ENCODE measurements at places on chromosomes 1 and 21.
A peak's percentile ranks its signal among the peaks of the same experiment; 100 is the strongest.

- DNase-seq: no peak
Observed at GRCh38 chr1:54806931-54807611, 5.9 kb upstream of the TTC22 start.

DNA sequence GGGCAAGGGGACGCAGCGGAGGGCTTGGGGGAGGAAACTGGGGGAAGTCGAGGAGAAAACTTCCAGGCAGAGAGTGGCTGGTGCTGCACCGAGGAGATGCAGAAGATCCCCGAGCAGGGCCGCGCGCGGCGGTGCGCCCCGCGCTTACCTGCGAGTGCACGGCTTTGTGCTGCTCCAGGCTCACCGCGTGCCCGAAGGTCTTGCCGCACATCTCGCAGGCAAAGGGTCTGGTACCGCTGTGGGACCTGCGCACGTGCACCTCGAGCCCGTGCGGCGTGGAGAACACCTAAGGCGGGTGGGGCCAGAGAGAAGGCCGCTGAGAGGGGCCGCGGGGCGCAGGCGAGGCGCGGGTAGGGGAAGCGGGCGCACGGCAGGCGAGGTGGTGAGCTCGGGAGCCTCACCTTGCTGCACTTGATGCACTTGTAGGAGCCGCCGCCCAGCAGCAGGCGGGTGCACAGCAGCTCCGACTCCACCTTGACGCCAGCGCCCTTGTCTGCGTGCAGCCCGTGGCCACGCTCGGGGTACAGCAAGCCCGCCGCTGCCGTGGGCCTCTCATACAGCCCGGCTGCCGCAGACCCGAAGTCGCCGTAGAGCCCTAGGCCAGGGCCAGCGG, 6.4 kb downstream of the GFI1 start:
- DNase-seq: no peak

GRCh38 chr1:233327651-233328141, at the start of gene MAP3K21:
Gene MAP3K21, plus strand, starts transcription at chr1:233327724. Its CDS starts 305 bp downstream, at chr1:233328029.
- DNase-seq: no peak

DNA sequence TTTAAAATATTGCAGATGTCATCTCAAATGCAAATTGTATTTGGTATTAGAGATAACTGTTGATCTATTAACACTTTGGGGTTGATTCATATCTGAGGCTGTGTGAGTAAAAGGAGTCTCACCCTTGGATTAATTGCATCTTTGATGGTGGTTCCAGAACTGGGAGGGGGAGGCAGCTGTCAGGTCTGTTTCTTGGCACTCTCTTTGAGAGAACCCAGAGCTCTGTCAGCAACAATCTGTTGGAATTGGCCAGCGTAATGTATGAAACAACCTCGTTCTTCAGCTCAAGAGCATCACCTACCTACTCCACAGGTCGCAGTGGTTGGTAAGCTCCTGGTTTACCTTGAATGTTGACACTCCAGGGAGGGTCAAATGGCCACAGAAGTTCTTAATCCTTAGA, 424.1 kb downstream of the CAMTA1 start:
- no peak for DNase-seq

DNA sequence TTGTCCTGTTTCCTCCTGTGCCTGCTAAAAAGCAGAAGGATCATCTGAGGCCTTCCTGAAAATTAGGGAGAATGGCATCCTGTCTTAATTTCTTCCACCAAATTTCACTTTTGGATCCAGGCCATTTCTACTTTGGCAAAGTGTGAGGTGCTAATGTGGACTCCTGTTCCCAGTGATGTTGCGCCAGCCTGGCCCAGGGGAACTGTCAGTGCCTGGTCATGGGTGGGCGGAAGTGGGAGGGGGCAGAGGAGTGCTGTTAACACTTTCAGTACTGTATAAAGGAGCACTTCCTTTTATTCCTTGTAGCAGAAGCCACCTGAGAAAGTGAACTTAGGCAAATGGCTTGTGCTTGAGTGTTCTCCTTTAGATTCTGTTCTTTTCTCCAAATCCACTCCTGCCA, 19.9 kb downstream of the ELAPOR1 start:
- peak; percentile 67 for DNase-seq

DNA sequence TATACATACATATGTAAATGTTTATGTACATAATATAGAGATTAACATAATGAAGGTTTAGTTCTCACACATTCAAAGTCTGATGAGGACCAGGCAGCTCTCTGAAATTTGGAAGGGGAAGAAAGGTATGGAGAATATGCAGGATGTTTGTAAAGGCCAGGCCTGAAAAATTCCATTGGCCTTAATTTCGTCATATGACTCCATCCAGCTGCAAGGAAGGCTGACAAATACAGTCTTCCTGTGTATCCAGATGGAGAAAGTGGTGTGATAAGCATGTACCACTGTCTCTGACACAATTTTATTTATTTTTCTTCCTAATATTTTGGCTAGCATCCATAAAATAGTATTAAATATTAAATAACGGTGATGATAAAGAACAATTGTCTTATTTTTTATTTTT, 6.3 kb upstream of the SGIP1 start:
- DNase-seq: no peak

DNA sequence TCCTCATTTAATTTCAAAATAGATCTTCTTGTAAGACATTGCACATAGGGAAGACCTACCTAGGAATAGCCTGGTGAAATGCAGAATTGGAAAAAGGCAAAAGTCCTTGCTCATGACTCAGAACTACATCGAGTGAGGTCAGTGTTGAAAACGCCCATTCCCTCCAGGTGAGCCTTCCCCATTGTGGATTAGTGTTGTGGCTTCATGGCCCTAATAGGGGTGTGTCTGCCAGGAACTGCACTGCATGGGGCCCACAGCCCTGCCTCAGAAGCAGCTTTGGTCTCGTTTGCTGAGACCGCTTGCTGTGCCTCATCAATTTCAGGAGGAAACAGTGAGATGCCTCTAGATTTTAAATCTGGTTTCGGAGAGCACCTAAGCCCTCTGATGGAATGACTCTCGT, 17.0 kb downstream of the TFF3 start:
- DNase-seq: no peak

DNA sequence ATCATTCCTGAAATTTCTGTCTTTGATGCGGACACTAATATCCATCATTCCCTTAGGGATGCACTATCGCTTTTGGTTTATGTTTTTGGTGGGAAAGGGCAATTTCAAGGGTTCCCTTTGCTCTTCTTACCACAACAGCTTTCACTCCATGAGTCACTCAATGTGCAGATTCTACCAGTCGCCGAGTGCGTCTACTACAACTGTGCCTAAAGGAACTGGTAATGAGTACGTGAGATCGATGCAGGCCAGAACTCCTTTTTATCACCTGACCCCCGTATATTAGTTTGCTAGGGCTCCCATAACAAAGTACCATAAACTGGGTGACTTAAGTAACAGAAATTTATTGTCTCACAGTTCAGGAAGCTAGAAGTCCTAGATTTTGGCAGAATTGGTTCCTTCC, 27.5 kb upstream of the TMEM54 start:
- no peak for DNase-seq

DNA sequence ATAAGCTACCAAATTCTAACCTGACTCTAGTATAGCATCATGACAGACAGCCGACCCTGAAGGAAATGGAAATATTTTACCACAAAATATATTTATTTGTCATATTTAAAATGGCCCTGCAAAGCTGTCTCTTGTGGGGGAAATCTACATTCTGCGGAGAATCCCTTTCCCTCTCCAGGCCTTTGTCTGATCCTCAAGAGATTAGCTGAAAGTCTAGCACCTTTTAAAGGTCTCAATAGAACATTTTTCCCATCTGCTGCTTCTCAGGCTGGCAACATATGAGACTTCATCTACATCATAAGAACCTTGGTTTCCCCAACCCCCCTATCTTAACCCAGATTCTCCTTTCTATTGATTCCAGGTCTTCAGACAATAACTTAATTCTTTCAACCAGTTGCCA, 1.7 kb upstream of the OR11L1 start:
- DNase-seq: no peak

GRCh38 chr1:36913016-36913415, 121.3 kb downstream of the GRIK3 start:
- DNase-seq: no peak

DNA sequence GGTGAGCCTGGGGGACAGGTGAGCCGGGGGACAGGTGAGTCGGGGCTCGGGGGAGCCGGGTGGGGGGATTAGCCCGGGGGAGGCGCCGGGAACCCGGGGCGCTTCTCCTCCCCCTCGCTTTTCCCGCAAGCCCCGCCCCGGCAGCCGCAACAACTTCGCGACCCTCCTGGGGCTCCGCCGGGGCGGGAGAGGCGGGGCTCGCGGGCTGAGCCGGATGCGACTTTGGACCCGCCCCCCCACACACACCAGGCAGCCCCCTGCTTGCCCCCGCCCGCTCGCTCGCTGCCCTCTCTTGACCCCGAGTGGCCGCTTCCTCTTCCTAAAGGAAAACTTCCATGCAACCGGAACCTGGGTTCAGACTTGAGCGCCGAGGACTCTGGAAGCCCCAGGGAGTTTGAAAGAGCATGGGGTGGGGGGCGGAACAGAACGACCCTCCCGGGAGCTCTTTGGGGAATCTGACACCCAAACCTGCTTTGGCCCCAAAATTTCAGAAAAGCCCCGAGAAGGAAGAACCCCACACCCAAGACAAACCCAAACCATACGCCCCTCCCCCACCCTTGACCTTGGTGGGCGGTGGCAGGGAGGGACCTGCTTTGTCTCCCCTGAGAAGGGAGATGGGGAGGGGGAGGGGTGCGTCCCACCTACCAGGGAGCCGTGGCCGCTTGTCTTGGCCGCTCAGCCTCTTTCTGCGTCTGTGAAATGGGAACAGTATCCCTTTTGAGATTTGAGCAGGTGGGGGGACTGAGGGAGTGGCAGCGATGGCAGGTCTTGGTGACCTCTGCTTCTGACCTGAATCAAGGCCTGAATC, 550 bp downstream of the ARHGEF16 start:
- DNase-seq: no peak

- DNase-seq: no peak
Observed at GRCh38 chr21:20570824-20571232, 427.4 kb upstream of the NCAM2 start.

DNA sequence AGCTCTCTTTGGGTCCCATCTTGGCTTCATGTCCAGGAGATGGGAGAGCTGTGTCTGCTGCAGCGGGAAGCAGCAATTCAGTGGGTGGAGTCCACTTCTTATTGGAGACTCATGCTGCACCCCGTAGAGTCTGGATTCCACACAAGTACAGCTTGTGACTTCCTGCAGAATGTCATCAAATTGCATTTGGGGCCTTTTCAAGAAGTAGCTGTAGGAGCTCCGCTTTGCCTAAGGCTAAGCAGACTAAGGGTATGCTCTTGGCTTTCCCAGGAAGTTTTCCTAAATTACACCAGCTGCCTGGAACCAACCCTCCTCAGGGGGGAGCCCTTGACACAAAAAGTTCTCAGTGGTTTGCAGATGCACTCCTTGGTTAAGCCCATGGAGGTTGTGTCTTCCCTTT, 5.7 kb upstream of the MOB3C start:
- DNase-seq: no peak

GRCh38 chr1:45621895-45622523, 1.8 kb downstream of the CCDC17 start:
- no peak for DNase-seq

- DNase-seq: no peak
Observed at GRCh38 chr1:40310983-40311642, 6.0 kb downstream of the COL9A2 start.

GRCh38 chr1:236107121-236107907, 35.0 kb upstream of the GPR137B start:
- no peak for DNase-seq

Data from right atrium auricular region (tissue), 2 donors.